CD8-positive, alpha-beta T cell (primary cell): ENCODE measurements at places on chromosomes 13 and 19.

GRCh38 chr19:310781-311496 lies 19.7 kb upstream of the PLPP2 start:
- no peak for DNase-seq

DNA sequence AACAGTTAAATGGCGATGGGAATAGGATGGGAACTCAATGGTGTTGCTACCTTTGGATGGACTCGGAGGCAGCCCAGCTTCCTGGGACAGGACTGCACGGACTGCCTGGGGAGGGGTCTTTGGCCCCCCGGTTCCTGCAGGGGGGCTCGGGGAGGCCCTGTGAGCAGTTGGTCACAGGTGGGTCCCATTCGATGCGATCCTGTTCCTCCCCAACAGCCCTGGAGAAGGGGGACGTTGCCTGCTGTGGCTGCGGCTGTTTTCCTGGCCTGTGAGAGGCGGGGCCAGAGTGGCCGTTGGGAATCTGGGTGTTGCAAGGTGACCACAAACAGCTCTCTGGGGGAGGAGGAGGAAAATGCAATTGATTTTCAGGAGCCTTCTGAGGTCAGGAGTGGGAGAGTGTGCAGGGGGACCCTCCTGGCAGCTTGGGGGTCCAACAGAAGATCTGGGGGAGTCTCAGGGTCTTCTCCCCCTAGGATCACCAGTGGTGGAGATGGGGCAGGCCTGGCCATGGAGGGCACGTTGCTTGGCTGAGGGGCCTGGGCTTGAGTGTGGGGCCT lies 1.9 kb upstream of the PLPPR3 start:
- DNase-seq = no peak

GRCh38 chr13:95304453-95304852 lies 3.2 kb upstream of the ABCC4 start:
- DNase-seq = no peak

- no peak for DNase-seq
Observed at GRCh38 chr19:1166872-1167573, 7.0 kb downstream of the SBNO2 start.

GRCh38 chr19:43779147-43779819 lies 1.5 kb downstream of the KCNN4 start:
- no peak for DNase-seq

- peak; percentile 77 for DNase-seq
Observed at GRCh38 chr19:14450168-14450874, 17.2 kb downstream of the PKN1 start.
